ENCODE measurements at places on chromosomes 2 and 18.

- DNase-seq, result peak; percentile 96
These were observed 613.9 kb downstream of the IRS1 start for GRCh38 chr2:226185616-226186211.

GRCh38 chr2:85445316-85446295 lies 27.1 kb downstream of the SH2D6 start:
- DNase-seq, result peak; percentile 58

GRCh38 chr2:241551998-241552737 lies 6.4 kb upstream of the BOK start:
- no peak for DNase-seq

DNA sequence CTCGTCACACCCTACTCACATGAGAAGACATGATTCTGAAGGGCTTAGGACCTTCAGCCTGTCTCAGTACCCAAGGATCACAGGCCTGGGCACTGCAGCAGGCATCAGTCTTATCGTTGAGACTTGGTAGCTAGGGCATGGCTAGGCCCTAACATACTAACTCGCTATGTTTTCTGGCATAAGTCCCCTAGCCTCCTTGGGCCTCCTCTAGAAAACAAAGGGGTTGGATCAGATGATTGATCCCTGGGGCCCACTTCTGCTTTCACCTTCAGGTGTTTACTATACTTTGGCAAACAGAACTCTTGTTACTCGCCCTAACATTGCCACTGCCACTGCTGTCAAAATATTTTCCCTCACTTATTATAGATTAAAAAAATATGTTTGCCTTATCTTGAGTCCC lies 44.2 kb downstream of the VSNL1 start:
- DNase-seq, result no peak

DNA sequence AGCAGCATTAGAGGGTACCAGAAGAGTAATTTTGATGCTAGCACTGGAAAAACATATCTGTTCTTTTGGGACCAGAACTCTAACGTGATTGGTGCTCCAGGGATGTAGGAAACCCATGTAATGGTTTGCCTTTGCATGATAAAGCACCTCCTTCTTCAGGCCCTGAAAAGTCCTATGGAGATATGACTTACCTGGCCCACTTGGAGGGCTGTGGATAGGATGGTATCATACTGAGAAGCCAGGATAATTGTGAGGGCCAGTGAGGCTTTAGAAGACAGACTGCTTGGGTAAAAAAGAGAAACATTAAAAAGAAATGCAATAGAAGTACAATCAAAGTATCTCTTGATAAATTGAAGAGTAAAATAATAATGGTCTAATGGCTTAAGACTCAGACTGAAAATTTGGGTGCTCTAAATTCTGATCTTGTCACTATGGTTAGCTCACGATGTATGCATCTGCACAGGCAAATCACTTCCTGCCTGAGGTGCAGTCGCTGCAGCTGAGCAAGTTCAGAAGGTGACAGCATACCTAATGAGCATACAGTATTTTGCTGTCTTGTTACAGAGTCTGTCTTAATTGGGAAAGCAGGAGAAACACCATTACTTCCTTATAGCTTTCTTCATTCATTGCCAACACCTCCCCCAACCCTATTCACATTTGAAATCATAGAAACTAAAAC lies 371.5 kb downstream of the NUP35 start:
- no peak for DNase-seq

- no peak for DNase-seq
These were observed 119.3 kb downstream of the SETBP1 start for GRCh38 chr18:44799907-44800421.

DNA sequence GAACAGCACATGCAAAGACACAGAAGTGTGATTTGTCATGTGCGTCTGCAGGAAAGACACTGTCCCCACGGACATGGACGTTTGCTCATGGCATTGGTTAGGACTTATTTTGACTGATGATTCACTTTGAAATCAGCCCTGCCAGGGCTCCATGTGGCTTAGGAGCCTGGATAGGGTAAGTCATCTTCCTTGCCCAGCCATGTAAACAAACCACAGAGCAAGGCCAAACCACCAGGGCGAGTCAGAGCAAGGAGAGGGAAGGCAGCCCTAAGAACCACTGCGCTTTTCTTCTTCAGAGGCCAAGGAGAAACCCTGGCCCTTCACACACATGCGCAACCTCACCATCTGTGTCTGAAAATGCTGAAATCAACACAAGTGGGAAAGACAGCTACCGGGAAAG lies 88.8 kb downstream of the GFPT1 start:
- peak; percentile 95 for DNase-seq

GRCh38 chr18:64379662-64380061 lies 230.8 kb upstream of the LINC00305 start:
- no peak for DNase-seq

- no peak for DNase-seq
These were observed 30.9 kb downstream of the EMX1 start for GRCh38 chr2:72947952-72948830.

DNA sequence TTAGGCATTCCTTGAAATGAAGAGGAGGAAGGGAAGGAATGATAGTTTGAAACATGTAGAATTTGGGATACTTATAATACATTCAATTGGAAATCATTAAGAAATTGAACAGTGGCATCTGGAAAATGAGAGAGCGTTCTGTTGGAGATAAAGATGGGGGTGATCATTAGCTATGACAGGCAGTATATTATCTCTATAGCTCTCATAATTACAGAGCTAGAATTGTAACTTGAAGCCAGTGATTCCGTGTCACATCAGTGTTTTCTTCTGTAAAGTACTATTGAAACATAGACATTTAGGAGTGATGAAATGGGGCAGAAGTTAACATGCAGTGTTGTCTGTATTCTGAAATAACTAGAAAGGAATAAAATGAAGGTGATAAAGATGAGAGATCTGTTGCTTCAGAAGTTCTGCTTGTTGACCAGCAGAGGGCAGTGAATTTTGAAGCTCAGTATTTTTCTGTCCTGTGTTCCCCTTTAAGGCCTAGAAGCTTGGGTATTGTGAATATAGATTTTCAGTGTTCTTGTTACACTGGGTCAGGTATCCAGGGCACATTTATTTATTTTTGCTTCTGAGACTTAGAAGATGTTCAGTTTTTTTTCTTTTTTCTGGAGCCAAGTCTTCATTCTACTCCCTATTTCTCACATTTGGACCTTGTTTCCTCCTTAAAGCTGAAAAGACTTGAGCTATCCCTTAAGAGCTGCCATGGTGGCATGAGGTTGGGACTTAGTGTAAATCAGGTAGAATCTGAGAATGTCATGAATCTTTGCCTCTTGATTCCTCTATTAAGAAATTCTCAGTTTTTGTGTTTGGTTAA lies 157.4 kb downstream of the TAF4B start:
- peak; percentile 72 for DNase-seq

DNA sequence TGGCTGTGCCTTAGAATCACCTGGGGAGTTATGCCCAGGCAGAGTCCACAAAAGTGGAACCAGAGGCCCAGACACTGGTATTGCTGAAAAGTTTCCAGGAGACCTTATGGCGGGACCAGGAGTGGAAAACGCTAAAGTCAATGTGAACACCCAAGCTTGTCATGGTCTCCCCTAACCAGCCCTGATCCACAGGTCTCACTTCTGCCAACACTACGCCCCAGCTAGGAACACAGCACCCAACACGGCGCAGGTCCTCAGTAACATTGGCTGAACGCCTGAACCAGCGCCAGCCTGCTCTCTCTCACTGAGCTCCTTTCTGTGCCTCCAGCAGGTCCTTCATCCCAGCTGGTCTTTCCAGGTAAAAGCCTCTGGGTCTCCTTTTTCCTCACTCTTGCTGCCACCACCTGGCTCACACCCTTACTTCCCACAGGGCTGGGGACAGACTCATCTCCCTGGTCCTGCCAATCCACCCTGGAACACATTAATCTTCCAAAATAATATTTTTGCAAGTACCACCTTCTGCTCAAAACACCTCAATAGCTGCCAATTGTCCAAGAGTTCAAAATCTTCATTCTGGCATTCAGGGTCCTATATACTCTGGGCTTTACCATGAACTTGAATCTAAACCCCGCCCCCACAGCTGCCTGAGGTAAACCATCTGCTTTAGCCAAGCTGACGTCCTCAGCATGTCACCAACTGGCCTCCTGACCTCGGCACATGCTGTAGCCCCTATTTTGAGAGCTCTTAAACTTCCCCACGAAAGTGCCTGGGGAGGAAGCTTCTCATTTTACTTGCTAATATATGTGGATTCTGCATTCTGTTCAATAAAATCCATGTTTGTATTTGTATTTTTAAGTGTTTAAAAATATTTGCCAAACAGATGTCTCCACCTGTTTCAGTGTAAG lies 34.6 kb downstream of the ADCY3 start:
- DNase-seq, result no peak

GRCh38 chr2:201906777-201907562 lies 100.6 kb downstream of the CDK15 start:
- DNase-seq, result no peak

GRCh38 chr2:55420439-55420725 lies 726 bp upstream of the CCDC88A start:
- peak; percentile 50 for DNase-seq

DNA sequence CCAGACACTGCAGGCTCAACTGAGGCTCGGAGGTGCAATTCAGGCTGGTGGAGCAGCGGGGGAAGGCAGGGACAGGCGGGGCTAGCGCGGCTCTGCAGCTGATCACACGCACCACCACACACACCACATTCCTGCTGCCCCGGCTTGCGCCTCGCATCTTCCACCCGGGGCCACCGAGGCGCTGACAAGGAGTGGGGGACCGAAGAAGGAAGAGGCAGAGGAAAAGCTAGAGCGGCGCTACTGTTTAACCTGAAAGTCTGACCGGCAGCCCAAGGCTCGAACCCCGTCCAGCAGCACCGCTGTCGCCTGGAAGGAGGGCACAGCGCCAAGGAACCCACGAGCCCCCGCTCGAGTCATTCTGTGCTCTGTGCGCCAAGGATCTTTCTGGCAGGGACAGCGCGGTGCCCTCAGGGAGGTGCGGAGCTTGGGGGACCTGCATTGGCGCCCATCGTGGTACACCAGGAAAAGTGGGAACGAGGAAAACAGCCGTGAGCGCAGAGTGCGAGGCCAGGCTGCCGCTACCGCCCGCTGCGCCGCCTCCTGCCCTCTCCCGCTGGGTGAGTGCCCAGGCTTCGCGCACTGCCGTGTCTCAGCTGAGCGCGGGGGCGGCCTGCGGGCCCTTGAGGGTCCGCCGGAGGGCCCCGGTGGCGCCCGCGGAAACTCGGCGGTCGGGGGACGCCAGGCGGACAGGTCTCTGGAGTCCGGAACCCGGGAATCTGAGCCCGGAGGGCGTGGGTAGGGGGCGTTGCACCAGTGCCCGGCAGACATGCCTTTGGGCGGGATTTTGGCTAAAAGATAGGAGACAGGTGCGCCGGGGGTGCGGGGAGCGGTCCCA lies 860 bp upstream of the KCNJ3 start:
- peak; percentile 5 for DNase-seq

DNA sequence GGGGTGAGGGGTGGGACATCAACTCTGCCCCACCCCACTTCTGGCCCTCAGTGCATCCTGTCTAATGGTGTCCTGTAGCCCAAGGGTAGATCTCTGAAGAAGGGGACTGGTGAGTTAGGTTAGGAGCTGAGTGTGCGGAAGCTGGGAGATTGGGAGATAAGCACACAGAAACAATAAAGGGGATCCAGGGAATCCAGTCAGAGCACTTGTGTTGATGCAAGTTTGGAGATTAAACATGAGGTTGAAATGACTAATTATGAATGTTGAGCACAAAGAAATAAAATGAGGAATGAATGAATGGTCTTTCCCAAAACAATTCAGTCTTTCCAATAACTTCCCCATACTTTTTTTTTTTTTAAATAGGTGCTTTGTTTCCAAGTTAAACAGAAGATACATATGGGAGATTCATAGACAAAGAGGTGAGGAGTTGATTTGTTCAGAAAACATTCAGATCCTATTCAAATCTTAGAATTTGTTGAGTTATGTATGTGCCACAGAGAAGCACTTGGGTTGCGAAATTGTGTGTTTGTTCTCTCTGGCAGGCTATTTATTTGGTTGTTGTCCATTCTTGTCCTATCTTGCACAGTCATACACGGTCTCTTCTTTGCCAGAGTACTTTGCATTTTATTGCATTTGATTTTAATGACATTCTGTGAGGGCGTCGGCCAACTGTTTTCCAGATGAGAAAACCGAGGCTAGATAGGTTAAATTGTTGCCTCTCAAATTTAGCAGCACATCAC lies 31.6 kb upstream of the NABP1 start:
- DNase-seq, result no peak

- no peak for DNase-seq
These were observed 21.0 kb downstream of the EML4 start for GRCh38 chr2:42190191-42190590.

DNA sequence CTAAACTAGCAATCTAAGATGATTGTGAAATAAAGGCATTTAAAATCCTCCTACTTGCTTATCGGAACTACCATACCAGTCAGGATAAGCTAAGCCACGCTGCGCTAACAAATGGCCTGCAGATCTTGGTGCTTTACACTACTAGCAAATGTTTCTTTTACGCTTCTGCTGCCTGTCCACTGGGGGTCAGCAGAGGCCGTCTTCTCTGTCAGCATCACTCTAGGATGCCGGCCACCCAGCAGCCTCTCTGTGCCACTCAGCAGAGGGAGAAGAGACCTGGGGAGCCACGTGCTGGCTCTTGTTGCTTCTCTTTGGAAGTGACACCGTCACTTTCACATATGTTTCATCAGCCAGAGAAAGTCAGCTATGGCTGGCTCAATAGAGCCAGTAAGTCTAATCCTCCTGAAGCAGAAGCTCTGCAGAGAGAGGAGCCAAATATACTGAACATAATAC lies 36.6 kb downstream of the COPS8 start:
- peak; percentile 78 for DNase-seq

- peak; percentile 73 for DNase-seq
These were observed 36.6 kb downstream of the VAPA start for GRCh38 chr18:9950289-9951016.

- no peak for DNase-seq
These were observed 32.8 kb upstream of the ACKR3 start for GRCh38 chr2:236536727-236537398.

GRCh38 chr2:120455390-120455789 lies 109.5 kb downstream of the INHBB start:
- no peak for DNase-seq

GRCh38 chr2:149399934-149400615 lies 69.7 kb downstream of the LYPD6 start:
- DNase-seq, result peak; percentile 6

- peak; percentile 93 for DNase-seq
These were observed 136.6 kb upstream of the ZC3H15 start for GRCh38 chr2:186349508-186349907.

GRCh38 chr18:79405781-79406575 lies 10.2 kb downstream of the NFATC1 start:
- peak; percentile 34 for DNase-seq

DNA sequence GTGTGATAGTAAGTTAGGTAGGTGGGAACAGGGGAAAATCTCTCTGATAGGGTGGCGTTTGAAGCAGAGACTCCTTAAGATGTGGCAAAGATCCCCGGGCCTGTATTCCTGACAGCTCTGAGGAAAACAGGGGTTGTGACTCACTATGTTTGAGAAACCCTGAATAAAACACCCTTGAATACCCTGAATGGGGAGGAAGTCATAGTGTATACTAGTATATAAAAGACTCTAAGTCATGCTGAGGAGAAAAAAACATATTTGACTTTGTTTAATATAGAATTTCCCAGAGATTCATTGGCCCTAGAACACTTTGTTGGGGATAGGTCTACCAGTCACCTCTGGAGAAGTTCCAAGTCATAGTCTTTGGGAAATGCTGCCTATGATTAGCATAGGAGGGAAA lies 590.9 kb downstream of the IRS1 start:
- peak; percentile 78 for DNase-seq

- peak; percentile 42 for DNase-seq
These were observed 853 bp downstream of the GNAL start for GRCh38 chr18:11689669-11690565.

All from iris pigment epithelial cell (primary cell).